Stimulated activated CD8-positive, alpha-beta memory T cell treated with anti-CD3 and anti-CD28 coated beads, Interleukin-4, amount 100 ng/mL, for 1 hour (primary cell): ENCODE measurements at places on chromosomes 3 and 15.

GRCh38 chr15:49558929-49559328 is 61.7 kb downstream of the FAM227B start:
- no peak for DNase-seq

DNA sequence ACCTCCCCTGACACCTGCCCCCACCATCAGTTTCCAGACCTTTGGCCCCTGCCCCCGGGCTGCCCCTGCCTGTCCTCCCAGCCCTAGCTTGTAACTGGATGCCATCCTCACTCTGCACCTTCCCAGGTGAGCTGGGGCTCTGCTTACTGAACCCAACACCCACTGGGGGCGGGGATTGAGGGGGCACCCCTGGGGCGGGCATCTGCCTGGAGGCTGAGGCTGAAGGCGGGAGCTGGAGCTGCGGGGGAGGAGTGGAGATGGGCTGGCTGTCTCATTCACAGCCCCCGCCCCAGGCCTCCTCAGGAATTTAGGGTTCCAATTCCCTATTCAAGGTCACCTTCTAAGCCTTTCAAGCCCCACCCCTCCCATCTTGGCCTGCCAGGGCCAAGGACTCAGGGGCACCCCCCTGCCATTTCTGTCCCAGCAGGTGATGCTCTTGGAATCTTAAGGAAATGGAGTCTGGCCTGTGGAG is 17.7 kb downstream of the PIF1 start:
- DNase-seq: no peak

GRCh38 chr15:39275066-39275465 is 305.8 kb upstream of the THBS1 start:
- DNase-seq: no peak

DNA sequence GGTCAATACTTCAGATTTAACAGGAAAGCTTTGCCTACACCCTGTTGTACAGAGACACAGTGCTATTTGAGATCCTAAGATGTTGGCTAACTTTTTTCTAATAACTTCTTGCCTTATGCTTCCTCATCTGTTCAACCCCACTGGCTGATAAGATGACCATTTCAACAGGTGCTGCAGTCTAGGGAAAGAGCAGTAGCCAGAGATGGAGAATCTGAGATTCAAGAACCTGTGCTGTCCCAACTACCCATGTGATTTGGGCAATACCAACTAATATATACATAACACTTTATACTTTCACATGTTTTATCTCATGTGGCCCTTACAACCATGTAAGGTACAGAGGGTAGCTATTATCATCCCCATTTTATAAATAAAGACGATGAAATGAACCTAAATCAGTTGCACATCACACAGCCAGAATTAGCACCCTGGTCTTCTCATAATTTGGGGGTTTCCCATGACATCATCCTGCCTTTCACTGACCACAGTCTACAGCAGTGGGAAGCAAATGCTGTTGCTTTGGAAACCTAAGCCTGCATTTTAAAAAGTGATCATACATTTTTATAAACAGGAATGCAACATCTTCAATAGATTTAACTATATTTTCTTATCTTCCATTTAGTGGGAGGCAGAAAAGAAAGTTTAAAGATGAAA is 9.7 kb downstream of the TTC23 start:
- DNase-seq: no peak

DNA sequence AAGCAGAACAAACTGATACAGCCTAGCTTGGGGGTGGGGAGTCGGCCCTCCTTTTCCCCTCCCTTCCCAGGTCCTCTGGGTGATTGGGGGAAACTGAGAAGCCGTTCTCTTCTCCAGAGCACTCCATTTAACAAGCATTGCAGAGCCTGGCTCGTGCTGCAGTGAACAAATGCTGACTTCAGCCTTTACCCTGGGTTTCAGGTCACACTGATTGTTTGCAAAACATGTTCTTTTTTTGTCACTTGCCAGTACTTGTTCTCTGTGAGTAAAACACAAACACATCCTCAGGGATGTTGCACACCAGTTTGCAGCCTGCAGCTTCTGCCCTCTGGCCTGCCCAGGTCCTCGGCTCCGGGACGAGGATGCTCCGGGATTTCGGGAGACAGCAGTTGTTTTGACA is 132.8 kb downstream of the PGPEP1L start:
- DNase-seq: no peak

GRCh38 chr15:40090774-40091455 is 17.8 kb downstream of the BMF start:
- DNase-seq: no peak

DNA sequence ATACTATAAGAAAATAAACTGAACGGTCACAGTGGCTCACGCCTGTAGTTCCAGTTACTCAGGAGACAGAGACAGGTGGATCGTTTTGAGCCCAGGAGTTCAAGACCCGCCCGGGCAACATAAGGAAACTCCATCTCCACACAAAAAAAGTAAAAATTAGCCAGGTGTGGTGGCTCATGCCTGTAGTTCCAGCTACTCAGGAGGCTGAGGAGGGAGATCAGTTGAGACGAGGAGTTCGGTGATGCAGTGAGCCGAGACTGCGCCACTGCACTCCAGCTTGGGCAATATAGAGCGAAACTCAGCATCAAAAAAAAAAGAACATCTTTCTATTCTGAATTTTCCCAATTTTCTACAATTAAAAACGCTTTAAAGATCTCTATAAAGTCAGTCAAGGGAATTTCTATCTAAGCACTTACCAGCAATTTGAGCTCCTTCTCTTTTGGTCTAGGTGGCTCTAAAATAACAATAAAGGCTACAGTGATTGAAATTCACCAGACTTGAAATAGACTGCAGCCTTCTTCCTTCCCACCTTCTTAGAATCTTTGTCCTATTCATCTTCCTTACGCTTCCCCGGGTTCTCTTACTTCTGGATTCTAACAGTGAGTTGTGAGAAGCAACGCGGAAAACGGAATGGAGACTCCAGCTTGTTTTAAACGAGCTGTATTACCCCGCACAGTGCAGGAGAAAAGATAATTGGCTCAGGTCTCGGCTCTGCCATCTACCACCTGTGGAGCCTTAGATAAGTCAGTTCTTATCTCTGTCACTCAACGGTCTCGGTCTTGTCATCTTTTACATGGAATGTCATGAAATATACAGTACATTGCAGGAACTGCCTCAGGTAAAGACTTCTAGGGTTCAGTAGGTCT is 812 bp upstream of the SEC62 start:
- no peak for DNase-seq

DNA sequence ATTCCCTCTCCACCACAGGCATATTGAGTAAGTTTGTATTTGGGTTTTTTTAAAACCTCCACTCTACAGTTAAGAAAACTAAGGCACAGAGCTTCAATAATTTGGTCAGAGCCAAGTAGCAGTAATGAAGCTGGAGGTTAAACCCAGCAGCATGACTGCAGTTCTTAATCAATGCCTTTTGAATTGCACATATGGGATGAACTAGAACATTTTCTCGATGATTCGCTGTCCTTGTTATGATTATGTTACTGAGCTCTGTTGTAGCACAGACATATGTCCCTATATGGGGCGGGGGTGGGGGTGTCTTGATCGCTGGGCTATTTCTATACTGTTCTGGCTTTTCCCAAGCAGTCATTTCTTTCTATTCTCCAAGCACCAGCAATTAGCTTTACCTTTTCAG is 1.6 kb upstream of the CCR5 start:
- no peak for DNase-seq

- DNase-seq: no peak
Observed at GRCh38 chr15:49380912-49381311, 42.1 kb upstream of the FGF7 start.

GRCh38 chr15:33008284-33008995 is 186.1 kb downstream of the FMN1 start:
- DNase-seq: no peak

DNA sequence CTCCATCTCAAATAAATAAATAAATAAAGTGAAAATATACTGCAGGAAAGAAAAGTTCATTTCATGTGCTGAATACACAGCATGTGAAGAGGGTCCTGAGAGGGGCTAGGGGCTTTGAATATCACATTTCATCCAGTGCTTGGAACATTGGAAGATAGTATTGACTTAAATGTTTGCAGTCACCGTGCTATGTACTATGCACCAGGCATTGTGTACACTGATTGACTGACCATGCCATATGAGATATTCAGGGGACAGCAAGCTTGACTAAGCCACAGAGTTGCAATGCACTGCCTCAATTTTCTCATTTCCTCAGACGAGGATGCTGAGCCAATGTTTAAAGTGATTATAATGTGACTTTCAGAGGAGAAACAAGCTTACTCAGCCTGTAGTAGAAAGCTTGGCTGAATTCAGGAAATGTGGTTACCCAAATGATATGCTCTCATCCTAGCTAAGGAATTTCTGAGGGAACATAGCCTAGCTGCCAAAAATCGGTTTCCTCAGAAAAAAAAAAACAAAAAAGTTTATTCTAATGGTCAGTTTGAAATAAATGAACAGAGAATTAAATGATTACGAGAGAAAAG is 557.9 kb downstream of the FGF12 start:
- DNase-seq: no peak

DNA sequence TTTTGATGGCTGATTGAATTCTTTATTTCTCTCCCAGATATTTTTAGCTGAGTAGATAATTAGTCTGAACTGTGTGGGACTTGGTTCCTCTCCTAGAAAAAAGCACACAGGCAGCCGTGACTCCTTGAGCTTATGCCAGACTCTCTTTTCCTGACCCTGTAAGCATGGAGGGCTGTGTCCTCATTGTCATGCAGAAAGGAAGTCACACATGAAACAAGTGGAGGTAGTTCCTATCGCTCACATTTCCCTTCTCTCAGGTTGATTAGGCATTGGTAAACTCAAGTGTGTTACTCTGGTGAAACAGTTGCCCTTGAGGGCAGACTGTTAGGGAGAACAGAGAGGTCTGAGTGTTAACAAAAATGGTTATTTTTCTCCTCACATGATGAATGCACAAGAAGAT is 6.3 kb upstream of the RTP4 start:
- DNase-seq: no peak

- no peak for DNase-seq
Observed at GRCh38 chr15:48855501-48856440, 22.2 kb upstream of the EID1 start.

GRCh38 chr3:42051384-42052131 is 39.6 kb upstream of the TRAK1 start:
- DNase-seq: no peak

DNA sequence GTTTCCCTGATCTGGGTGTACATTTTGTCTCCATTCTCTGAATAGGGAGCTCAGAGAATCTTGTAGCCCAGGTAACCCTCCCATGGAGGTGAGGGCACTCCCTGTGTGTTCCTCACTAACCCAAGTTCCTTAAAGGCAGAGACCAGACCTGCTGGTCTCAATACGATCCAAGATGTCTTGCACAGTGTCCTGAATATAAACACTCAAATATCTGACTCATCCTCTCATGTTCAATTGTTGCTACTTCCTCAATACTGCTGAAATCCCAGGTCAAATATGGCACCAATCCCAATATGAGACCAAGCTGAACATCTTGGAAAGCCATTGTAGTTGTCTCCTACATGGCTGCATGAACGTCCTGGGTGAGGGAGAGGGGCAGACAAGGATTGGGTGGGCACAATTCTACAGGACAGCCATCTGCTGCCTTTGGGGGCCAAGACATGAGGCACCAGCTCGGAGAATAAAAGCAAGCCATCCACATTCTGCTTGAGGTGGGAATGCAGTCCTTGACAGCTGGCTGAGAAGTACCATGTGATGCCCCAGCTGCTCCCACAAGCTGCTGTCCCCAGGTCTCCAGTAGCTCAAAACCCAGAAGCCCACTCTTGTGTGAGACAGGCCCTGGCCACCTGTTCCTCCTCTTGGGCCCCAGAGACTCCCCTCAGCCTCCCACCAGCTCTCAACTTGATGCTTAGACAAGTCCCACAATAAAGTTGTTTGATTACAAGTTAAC is 18.2 kb downstream of the TBC1D2B start:
- no peak for DNase-seq

GRCh38 chr3:154588831-154589230 is 158.8 kb upstream of the GPR149 start:
- DNase-seq: no peak

DNA sequence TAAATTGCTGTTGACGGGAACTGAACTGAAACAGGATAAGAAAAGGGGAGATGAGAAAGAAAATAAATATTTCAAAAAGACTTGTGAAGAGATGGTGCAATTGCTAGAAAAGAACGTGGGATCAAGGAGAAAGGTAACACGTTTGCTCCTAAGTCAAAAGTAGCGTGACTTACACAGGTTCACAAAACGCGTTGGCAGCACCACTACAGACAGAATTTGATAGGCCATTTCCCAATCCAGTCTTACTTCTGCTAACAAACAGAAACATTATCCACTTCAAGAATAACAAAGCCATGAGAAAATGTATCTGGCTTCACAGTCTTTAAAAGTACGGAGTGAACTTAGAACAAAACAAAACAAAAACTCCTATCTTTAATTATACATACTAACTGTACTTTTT is 75.5 kb downstream of the DPH6 start:
- no peak for DNase-seq

GRCh38 chr3:189839576-189839975 is 208.4 kb downstream of the TP63 start:
- no peak for DNase-seq

DNA sequence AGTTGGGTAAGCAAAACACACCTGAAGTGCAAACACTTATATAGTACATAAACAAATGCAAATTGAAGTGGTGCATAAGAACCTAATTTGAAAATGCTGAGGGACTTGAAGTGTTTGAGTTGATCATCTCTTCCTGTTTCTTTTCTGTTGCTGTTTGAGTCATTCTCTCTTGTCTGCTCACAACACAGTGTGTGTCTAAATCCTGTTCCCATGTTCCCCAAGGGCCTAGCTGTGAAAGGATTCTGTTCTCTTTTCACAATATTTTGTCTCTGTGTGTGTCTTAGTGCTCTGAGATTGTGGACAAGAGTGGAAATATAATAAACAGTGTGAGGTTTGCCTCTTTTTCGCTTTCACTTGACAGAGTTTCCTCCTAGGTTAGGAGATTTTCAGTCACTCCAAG is 6.1 kb downstream of the CD96 start:
- DNase-seq: no peak

- DNase-seq: no peak
Observed at GRCh38 chr3:13608969-13609725, 60.2 kb downstream of the FBLN2 start.

GRCh38 chr3:186939536-186939935 is 9.2 kb downstream of the ST6GAL1 start:
- DNase-seq: no peak

- no peak for DNase-seq
Observed at GRCh38 chr3:142218703-142219102, 6.7 kb downstream of the GK5 start.

DNA sequence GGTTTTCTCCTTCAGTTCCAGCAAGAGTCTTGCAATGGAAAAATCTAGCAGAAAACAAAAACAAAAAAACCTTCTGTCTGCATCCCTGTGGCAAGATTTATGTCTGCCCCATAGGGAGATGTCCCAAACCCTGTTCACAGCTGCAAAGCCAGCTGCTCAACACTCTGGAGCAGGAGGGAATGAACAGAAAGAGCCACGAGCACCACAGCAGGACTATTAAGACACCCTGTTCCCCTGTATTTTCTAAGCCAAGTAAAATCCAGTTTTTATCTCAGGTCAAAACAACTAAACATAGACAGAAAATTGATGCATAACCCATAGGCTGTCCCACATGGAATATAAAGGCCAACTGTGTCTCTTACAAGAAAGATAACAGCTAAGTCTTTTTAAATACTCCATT is 357.9 kb downstream of the LSAMP start:
- DNase-seq: no peak

GRCh38 chr15:36766449-36766848 is 187.0 kb downstream of the CDIN1 start:
- DNase-seq: no peak
